ENCODE measurements at places on chromosomes 13 and 19. TPM values are rescaled to one million over a fixed set of nuclear protein-coding genes. Genes with fewer than 3 reads are reported as not detected.

DNA sequence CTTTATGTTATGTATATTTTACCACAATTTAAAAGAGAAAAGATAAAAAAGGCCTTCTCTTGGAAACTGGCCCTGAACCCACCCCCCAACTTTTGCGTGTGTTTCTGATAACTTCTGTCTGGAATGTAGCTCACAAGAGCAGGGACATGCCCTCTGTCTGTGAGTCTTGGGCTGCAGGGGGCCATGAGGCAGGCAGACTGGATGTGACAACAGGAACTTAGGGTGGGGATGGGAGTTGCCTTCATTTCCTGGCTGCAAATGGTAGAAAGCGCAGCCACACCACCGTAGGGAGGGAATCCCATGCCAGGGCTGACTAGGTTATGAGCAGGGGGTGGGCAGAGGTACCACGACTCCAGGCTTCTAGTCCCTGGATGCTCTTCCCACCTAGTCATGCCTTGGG, 21.9 kb downstream of the CILP2 start:
- no peak for ATAC-seq

ITPKC gene
- total RNA-seq, result 32.4 TPM

- ATAC-seq, result no peak
Measured at GRCh38 chr19:13130886-13131490, 12.9 kb downstream of the NACC1 start.

- ATAC-seq, result no peak
Measured at GRCh38 chr13:31898378-31899071, 133.0 kb upstream of the FRY start.

LGALS7B gene
- total RNA-seq, result 2.1 TPM

- ATAC-seq, result peak; percentile 73
Measured at GRCh38 chr19:45508861-45509691, 1.8 kb downstream of the VASP start.

BIVM gene
- 17.1 TPM for total RNA-seq

DNA sequence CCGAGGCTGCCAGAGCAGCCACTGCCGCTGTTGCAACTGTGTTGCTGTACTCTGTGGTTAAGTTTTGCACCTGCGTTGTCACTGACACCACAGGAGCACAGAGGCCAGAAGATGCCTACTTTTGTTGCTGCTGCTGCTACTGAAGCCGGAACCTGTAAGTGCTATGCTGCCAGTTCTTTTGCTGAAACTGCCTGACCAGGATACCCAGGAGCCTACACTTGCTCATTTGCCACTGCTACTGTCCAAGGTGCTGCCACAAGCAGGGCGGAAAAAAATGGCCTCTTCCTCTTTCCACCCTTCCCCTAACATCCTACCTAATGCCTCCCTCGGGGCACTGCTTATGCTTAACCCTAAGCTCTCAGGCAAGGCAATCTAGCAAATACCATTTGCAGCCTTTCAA, 29.0 kb upstream of the NBEA start:
- ATAC-seq, result no peak

DNA sequence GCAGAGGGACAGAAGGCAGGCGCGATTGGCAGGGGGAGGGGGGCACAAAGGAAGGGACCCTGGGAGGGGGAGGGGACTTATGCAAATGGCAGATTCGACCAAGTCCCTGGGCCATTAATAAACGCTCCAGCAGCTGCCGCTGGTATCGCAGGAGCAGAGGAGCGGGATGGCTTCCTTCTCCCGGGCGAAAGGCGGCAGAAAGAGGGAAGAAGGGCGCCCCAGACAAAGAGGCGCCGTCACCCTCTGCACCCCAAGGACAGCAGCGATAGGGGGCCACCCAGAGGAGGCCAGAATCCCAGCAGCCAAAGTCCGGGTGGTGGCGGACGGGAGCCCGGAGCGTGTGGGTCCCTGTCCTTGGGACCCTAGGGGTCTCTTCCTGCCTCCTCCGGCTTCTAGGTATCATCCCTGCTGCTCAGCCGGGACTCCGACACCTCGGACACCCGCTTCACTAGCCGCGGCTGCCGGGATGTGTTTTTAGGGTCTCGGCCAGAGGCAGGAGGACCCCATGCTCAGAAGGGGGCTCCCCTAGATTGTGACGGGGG, 1.9 kb downstream of the PTPRS start:
- no peak for ATAC-seq

PROZ gene
- total RNA-seq, result not detected

ZFP14 gene
- total RNA-seq, result 3.9 TPM

DNA sequence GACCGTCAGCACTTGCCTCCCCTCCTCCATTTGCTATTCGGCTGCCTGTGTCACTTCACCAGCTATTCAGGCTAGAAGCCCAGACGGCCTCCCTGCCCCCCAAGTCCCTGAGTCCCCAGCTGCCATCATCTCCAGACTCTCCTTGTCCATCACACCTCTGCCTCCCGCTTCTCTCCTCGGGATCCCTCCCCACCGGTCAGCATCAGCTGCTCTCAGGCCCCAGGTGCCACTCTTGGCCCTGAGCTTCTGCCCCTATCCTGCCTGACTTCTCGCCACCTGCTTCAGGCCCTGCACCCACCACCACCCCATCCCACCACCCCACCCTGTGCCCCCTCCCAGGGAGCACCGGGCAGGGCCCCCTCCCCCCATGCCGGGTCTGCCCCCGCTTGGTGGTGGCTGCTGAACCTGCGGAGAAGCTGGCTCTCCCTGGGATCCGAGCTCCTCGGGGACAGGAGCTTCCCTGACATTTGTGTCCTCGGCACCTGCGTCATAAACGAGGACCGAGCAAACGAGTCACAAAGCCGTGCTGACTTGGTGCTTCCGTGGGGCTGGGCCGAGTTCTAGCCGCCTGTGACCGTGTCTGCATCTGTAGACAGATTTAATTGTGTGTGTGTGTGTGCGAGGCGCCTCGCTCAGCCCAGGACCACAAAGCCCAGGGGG, 70.3 kb upstream of the MCF2L start:
- no peak for ATAC-seq

DNA sequence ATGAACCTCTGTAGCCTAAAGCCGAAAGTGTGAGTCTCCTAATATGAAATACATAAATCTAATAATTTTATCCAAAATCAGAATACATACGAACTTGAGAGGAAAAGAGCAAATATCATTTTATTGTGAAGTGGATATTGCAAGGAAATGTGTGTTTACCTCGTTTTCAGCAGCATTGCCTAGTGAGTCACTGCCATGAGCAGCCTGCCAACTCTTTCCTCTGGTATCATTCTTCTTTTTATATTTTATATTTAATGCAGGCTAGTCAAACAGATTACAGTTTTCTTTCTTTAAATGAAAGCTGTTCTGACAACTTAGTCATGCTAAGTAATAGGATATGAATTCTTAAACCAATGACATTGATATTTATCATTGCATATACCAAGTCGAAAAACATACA, 44.2 kb downstream of the EDNRB start:
- no peak for ATAC-seq

DNA sequence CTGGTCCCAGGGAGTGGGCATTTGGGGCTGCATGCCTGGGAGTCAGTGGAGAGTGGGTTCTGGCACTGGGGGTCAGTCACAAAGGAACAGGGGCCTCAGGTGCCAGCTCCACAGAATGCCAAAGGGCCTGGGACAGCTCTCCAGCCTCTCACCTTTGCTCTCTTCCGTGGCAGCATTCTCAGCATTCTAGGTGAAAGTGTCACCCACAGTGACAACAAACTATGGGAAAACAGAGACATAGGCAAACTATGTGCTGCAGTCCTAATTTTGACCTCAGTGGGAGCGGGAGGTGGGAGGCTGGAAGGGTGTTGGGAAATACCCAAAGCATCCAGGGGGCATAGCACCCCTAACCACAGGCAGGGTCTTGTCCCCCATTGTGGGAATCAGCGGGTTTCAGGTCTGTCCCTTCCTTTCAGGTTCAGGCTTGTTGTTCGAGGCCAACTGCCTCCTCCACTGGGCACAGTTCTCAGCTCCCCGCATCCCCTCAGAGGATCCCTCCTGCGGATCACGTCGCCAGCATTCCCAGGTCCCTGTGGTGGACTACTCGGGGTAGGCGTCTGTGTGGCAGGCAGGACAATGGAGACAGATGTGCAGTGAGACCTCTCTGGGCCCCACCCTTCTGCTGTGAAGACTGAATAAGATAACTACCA, 52.4 kb downstream of the TSHZ3 start:
- no peak for ATAC-seq

FSD1 gene
- not detected for total RNA-seq

DNA sequence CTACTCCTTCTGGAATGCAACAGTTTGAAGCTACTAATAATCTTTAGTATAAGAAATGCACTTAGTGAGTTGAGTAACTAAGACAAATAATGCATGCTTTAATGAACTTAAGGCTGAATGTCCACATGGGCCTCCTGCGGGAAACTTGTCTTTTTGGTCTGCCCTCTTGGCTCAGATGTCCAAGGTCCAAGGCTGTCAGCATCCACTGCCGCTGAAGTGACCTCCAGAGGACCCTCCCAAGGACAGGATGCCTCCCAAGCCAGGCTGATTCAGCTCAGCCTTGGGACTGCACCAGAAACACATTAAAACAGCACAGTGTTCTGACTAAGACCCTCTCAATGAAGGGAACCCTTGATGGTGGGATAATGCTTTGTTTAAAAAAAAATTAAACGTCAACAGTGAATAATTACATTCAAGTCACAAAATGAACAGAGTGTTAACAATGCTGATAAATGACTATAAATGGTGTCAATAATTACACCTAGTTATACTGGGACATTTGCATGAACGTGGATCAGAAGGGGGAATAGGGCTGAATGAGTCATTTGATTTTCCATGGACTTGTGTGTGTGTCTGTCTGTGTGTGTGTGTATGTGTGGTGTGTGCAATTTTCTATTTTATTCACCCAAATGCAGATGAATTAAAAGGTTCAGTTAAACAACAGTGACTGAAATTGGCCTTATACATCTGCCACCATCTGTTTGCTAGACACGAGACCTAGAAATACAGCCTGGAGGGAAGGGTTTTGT, 150.5 kb downstream of the COL4A1 start:
- ATAC-seq, result peak; percentile 27

- peak; percentile 88 for ATAC-seq
Measured at GRCh38 chr13:23980160-23980551, 82.9 kb upstream of the C1QTNF9B start.

Measured in gastroesophageal sphincter (tissue), 4 donors.